ENCODE measurements at places on chromosomes 12 and 14.

- peak; percentile 23 for DNase-seq
These were observed 60.5 kb downstream of the PTPRQ start for GRCh38 chr12:80504389-80505163.

DNA sequence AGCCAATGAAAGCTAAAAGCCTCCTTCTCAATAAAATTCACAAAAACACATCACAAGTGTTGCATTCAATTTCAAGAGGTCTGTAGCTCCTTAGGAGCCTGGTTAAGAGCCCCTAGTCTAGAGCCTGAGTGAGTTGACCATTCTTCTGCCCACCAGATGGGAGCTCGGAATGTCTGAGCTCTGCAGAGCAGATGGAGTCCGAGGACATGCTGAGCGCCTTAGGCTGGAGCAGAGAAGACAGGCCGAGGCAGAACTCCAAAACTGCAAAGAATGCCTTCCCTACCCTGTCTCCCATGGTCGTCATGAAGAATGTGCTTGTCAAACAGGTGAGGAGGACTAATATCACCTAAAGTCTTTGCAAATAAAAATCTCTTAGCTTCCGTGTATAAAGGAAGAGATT lies 11.6 kb downstream of the CIPC start:
- no peak for DNase-seq

GRCh38 chr14:65211341-65211987 lies 109.1 kb upstream of the MAX start:
- DNase-seq, result peak; percentile 70

GRCh38 chr12:6370994-6371754 lies 4.2 kb downstream of the SCNN1A start:
- no peak for DNase-seq

DNA sequence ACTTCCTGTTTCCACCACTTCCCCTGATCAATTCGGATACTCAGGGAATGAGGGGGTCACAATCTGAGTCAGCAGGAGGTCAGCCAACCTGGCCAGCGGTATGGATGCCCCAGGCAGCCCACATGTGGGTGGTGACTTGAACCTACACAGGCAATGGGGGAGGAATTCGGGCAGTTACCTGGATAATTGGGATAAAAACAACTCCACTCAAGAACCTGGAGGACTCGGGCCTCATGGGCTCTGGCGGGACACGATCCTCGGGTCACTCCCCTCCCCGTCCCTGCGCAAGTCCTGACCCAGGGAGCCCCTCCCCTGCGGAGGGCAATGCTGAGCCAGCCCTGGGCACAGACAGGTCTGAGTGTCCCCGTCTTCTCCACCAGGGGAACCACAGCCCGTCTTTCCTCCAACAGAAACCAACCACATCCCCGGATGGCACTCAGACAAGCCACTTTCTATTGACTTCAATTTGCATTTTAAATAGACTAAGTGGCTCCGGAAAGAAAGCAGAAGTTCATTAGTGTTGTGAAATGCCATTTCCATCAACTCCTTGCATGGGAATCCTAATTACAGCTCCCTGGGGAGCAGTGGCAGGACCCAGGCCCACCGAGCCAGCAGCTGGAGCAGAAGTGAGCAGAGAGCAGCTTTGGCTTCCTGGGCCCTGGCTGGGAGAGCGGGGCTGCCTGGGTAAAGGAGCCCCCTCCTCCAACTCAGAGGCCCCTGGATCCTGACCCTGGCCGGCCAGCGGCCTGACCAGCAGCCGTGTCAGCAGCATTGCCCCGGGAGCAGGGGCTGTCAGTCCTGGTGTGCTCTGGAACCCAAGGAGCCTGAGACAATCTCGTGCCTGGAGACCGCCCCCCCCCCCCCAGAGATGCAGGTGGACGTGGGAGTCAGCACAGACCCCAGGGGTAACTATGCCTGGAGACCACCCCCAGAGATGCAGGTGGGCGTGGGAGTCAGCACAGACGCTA lies 374.1 kb downstream of the ADGRD1 start:
- DNase-seq, result no peak

DNA sequence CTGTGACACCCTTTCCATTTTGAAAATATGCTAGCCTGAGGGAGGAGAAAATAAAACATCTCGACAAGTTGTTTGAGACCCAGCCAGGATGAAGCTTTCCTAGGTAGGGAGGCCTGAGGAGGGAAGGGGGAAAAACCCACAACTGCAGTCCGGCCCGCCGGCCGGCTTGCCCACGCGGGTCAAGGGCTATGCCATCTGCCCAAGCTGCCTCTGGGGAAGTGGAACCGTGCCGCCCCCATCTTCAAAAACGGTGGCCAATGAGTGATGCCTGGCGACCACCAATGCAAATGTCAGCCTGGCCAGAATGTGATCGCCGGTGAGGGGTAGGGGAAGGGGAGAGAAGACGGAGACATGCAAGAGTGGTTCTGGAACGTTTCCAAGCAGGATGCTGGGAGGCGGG lies 263.5 kb upstream of the ALG10B start:
- DNase-seq, result no peak

DNA sequence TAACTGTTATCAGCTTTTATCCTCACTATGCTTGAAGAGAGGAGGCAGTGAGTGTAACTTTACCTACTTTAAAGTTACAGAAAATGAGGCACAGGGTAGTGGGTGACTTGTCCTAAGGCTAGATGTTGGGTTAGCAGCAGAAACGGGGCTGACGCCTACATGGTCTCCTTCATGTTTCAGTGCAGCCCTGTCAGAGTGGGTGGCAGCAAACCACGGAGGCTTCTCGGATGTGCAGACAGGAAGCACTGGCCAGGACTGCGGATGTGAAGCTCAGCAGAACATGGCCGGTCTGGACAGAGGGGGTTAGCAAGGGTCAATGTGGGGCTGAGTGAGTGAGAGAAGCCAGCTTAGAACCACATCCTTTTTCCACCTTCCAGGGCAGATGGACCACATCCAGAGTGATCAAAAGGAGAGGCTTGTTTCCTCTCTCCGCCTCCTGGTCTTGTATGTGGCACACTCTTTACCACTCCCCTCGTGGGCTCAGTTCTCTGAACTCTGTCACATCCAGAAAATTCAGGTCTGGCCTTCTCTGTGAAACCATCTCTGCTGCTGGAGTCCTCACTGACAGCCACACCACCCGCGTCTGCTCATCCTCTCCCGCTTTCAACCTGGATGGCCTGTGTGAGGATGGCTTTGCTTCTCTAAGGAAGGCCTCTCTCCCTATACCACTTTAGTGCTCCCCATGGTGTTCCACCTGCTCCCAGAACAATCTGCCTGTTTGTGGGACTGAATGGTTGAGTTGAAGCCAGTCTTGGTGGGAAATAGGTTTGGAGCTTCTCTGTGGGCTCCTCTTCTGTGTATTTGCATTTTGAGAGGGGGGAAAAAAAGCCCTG lies 14.1 kb downstream of the SUSD6 start:
- DNase-seq, result no peak

GRCh38 chr12:62466018-62466593 lies 520 bp upstream of the MON2 start:
- DNase-seq, result no peak

- DNase-seq, result peak; percentile 74
These were observed 76.9 kb upstream of the REP15 start for GRCh38 chr12:27619308-27619707.

- no peak for DNase-seq
These were observed 700.2 kb downstream of the DIO2 start for GRCh38 chr14:79511146-79511545.

GRCh38 chr14:50308363-50308915 lies 3.6 kb downstream of the L2HGDH start:
- no peak for DNase-seq

DNA sequence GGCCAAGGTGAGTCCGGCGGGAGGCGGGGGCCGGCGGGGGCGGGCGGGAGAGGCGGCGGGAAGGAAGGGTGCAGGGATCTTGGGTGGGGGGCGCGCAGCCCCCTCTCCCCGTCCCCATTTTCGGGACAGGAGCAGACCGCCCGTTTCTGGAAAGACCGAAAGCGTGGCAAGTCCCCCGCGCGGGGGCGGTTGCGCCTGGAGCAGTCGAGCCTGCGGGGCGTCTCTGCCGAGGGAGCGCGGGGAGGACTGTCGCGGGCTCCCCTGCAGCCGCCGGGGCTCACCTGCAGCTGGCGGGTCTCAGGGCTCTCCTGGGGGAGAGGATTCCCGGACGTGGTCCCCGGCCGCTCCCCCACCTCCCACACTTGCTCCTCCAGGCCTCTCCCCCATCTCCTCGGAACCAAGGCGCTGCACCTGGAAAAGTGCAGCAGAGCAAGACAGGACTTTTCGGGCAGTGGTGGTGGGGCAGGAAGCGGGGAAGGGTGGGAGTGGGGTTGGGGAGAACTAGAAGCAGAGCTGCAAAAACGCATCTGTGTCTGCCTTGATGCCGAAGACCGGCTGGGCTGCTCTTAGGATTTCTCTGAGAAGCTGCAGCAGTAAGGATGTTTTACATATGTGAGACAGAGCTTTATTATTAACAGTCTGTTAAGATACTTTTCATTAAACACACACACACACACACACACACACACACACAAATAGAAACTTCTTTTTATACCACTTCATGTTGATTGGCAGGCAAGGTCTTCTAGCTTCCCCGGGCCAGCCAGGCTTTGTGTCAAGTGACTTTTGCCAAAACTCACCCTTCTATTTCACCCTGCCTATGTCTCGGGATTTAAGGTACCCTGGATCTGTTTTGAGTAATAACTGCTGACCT lies 677 bp downstream of the C12orf75 start:
- DNase-seq, result no peak

GRCh38 chr14:85057221-85057620 lies 472.7 kb upstream of the FLRT2 start:
- no peak for DNase-seq

DNA sequence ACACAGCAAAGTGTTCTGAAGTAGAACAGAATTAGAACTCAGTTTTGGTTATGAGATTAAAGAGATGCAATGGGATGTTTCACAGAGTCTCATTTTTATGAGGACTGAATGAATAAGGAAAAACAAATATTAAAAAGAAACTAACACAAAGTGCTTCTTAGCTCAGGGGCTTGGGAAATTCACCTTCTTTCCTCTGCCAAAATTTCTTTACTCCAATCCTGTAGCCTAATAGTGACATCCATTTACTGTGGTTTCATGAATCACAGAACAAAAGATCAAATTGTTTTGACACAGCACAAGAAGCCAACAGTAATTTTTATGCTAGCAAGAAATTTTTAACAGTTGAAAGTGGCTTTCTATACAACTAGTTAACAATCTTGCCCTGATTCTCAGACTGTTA lies 37.7 kb downstream of the AREL1 start:
- DNase-seq, result no peak

GRCh38 chr14:67746927-67747326 lies 45.2 kb downstream of the RDH12 start:
- no peak for DNase-seq

DNA sequence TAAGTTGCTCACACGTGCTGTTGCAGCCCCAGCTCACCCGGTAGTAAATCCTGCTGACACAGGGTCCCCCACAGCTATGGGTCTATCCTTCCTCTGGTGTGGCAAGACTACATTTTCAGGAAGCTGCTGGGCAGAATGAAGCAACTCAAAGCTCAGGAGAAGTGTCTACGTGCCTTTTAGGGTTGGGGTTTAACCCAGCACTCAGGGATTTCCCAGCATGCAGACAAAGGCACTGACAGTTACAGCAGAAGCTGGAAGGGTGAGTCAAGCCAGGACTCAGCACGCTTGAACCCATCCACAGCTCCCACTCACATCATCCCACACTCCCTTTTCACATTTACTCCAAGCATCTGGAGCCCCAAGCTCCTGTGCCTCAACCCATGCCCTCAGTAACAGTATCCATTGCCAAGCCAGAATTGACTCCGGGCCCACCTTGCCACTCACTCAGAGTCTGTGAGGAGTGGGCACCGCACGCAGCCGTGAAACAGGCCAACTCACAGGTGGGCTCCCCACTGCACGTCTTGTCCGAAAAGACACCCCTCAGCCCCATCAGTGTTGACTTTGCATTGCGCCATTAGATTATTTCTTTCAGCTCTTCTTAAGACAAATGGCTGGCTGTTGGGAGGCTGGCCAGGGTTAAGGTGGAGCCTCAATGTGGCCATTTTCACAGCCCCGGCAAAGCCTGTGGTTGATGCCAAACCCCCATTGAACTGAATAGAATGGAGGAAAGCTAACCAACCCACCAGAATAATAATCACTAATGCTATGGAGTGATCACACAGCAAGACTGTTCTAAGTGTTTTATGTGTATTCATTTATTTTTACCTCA lies 59.6 kb downstream of the ZFP36L1 start:
- no peak for DNase-seq

DNA sequence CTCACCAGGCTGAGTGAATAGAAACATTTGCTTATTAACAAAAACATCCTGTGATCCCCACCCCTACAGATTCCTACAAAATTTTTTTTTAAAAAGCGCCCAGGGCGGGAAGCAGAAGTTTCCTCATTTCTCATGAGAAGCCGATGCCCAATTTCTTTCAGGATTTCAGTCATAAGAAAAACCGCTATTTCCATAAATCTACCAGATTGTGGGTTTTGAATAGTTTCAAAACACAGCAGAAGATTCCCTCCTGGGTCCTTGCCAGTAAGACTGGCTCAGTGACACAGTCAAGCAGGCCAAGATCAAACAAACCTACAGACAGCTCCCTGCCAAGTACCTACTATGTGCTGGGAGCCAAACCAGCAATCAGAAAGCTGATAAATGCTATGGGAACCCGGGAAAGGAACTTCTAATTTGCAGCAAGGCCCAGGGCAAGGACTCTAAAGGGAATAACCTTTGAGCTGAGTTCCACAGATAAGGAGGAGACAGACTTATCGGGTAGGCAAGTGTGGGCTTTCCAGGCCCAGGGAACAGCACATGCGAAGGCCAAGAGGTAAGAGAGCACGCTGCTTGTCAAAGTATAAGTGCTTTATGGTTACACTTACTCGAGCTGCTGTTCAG lies 68.7 kb downstream of the CCDC88C start:
- no peak for DNase-seq

GRCh38 chr14:102125546-102125945 lies 14.2 kb upstream of the WDR20 start:
- DNase-seq, result no peak

DNA sequence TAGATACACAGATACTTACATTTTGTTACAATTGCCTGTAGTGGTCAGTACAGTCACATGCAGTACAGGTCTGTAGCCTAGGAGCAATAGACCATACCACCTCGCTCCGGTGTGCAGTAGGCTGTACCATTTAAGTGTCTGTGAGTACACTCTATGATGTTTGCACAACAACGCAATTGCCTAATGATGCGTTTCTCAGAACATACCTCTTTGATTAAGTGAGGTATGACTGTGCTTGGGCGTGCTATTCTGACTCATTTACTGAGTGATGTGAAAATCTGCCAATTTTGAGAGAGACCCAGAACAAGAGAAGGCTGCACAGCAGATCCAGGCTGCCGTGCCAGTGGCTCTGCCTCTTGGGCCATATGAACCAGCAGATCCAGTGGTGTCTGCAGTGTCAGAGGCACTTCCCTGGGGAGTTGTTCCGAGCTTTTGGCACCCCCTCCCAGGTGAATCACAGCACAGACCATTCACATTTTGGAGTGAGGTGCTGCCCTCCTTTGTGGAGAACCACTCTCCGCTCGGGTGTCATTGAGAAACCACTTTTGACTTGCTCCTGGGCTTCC lies 20.4 kb downstream of the DLK1 start:
- peak; percentile 93 for DNase-seq

GRCh38 chr14:50792634-50793068 lies 38.3 kb downstream of the NIN start:
- no peak for DNase-seq

- DNase-seq, result peak; percentile 44
These were observed 98.5 kb upstream of the TMPO start for GRCh38 chr12:98416845-98417244.
